ENCODE measurements at places on chromosomes 12 and 14. TPM values are rescaled to one million over a fixed set of nuclear protein-coding genes. Genes with fewer than 3 reads are reported as not detected.

The SLC6A13 gene
- total RNA-seq: not detected

GRCh38 chr12:105956662-105957457 lies 181.9 kb downstream of the NUAK1 start:
- no peak for DNase-seq

DNA sequence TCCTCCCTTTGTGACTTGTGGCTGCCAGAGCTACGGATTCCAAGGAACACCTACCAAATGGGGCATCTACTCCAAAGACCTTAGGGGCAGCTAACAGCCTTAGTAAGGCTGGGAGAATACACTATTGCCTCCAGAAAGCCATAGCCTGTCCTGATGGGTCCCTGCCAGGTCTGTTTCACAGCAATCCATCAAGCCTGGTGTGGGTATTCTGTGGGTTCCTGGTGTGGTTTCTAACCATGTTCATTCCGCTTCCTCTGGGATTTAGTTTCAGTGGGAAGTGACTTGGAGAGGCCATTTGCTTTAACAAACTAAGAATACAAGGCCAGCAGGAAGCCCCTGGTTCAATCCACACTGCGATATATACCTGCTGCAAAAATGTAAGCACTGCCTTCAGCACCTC lies 220.5 kb downstream of the FOXN3 start:
- no peak for DNase-seq

DNA sequence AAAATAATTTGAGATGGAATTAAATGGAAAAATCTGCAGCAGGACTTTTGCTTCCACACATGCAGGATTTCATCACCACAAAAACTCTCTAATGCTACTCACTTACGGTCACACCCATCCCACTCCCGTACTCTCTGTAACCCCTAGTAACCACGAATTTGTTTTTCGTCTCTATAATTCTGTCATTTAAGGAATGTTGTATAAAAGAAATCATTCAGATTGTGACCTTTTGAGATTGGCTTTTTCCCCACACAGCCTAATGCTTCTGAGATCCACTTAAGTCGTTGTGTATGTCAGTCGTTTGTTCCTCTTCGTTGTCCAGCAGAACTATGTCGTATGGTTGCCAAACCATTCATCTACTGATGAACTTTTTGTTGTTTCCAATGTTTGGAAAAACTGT lies 19.8 kb upstream of the PZP start:
- no peak for DNase-seq

The RND1 gene
- under 0.01 TPM for total RNA-seq

- peak; percentile 20 for DNase-seq
These were observed 25.4 kb downstream of the AP5M1 start for GRCh38 chr14:57293866-57294837.

The CLEC1B gene
- total RNA-seq: not detected

The SLCO1C1 gene
- total RNA-seq: not detected

The ALDH1L2 gene
- total RNA-seq: 35.7 TPM

The PROX2 gene
- not detected for total RNA-seq

DNA sequence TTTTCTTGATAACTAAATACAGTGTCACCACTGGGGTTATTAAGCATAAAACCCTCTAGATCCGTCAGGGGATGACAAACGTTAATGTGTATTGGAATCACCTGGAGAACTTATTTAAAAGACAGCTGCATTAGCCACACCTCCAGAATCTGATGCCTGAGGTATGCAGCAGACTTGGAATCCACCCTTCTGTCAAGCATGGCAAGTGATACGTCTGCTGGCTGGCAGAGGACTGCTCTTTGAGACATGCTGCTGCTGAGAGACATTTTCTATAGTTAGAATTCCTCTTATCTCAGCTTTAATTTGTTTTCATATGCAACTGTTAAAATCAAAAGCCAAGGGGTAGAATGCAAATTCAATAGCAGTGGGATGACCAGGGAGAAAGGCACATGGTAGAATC lies 496.3 kb downstream of the NELL2 start:
- no peak for DNase-seq

GRCh38 chr14:54257424-54257823 lies 139.4 kb upstream of the CDKN3 start:
- peak; percentile 55 for DNase-seq

DNA sequence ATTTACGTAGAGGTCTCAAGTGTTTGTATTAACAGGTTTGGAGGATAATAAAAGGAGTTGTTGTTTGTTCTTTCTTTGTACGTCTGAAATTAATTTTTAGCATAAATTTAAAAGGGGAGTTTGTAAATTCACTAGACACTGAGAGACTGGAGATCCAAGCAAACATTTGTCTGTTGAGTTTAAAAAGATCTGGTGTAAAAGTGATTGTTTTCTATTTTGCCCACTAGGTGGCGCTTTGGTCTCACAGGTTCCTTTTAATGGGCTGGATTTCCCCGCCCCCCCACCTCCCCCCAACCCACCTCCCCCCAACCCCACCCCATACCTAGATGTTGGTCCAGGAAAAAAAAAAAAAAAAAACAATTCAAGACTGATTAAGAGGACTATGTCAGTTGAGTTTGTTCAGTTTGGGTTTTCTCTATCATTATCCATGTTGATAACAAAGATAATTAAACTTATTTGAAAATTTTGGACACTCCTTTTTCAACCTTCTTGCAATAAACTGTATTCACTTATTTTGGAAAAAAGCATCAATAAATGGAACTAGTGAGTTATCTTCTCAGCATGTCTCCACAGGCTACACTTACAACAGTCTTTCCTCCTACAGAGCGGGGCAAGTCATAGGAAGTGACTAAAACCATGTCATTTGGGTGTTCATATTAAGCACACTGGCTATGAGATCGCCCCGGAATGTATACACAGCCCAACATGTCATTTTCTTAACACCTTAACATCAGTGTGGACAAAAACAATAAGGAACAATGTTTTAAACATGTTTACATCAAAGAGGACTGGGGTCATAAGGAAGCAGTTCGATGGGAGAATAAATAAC lies 841.1 kb downstream of the NRXN3 start:
- DNase-seq: peak; percentile 62

The DPPA3 gene
- not detected for total RNA-seq

The PEX5 gene
- 23.3 TPM for total RNA-seq

The HHIPL1 gene
- total RNA-seq: 9.9 TPM

The TNS2 gene
- total RNA-seq: 52.4 TPM

Data from fibroblast of lung (primary cell).